Left renal pelvis (tissue), 4 donors: ENCODE measurements at places on chromosomes 3 and 15. TPM values are rescaled to one million over a fixed set of nuclear protein-coding genes. Genes with fewer than 3 reads are reported as not detected.

DNA sequence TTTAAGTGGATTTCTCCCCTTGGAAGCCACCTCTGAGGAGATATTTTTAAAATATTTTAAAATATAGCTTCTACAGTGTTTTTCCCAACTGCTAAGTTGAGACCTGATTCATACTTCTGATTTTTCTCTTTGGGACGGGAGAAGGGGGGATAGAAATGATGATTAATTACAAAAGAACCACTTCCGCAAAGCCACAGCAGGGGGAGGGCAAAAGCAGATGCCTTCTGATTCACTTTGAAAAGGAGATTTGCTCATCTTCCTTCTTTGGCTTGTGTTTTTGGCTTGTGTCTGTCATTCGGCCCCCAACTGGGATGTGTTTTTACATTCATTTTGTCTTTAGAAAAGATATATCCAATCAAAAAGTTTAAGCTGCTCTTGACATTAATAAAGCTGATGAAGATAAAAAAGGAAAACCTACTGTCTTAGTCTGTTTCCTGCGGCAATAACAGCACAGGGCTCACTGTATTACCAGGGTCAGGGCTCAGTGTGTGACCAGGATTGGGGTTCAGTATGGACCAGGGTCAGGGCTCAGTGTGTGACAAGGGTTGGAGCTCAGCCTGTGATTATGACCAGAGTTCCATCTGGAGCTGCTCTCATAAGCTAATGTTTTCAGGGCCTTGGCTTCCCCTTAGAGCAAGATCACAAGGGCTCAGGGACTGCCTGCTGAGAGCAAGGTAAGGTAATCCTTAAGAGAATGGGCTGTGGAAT is 223.2 kb downstream of the MTHFS start:
- DNase-seq, result no peak

GRCh38 chr15:74866090-74866489 is 7.1 kb downstream of the SCAMP2 start:
- DNase-seq, result no peak

DNA sequence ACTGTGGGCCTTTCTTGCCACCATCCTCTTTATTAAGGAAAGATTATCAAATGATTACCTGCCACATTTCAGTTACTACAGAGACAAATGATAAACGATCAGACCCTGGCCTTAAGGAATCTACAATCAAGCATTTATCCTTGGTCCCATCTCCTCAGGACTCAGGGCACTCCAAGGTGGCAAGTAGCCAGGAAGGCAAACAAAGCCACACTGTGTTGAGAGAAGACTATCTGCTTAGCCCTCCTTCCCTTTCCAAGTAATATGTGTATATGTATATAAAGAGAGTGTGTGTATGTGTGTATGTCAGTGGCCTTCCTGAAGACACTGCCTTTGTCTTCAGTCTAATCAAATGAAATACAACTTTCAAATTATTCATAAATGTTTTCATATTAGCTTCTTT is 490.1 kb upstream of the ATP11B start:
- DNase-seq, result no peak

DNA sequence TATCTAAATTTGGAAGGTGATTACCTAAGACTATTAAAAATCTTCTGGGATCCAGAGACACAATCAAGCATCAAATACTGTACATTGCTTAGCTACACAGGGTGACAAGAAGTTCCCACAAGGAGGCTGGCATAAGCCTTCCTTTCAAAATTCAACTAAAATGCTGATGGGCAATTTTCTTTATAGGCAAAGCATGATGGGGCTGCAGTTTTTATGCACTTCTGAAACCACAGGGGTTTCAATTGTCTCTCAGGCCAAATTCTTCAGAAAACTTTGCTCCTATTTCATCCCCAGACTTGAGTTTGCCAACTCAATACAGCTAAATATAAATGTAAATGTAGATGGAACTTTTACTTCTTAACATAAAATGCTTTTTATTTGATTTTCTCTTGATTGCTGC is 241.6 kb downstream of the ZPLD1 start:
- no peak for DNase-seq

- DNase-seq, result no peak
Measured at GRCh38 chr3:191383124-191383523, 52.8 kb upstream of the UTS2B start.

- DNase-seq, result no peak
Measured at GRCh38 chr15:72493220-72493619, 19.1 kb downstream of the ARIH1 start.

DNA sequence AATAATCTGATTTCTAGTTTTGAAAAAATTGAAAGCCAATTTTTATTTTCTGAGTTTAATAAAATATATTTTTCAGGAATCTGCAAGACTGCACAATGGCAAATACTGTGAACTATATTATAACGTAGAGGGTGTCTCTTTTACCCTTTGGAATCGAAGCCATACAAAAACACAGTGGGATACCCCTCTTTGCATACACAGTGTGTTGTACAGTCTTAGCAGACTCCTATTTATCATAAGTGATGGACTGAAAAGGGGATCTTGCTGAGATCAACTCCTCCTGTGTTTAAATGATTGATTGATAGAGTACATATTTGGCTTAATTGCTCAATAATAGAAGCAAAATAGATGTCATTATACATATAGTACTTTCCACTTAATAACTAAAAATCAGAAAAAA is 981.2 kb downstream of the NSUN3 start:
- no peak for DNase-seq

The FETUB gene
- 0.20 TPM for polyA plus RNA-seq

The ADAMTS9 gene
- polyA plus RNA-seq, result 168 TPM

The AADACL2 gene
- 0.40 TPM for polyA plus RNA-seq
